ENCODE measurements at places on chromosomes 1 and 21.

- no peak for DNase-seq
These were observed 89.8 kb downstream of the ABCA4 start for GRCh38 chr1:94031154-94031553.

GRCh38 chr1:13881385-13882088 is 181.5 kb downstream of the PRDM2 start:
- no peak for DNase-seq

DNA sequence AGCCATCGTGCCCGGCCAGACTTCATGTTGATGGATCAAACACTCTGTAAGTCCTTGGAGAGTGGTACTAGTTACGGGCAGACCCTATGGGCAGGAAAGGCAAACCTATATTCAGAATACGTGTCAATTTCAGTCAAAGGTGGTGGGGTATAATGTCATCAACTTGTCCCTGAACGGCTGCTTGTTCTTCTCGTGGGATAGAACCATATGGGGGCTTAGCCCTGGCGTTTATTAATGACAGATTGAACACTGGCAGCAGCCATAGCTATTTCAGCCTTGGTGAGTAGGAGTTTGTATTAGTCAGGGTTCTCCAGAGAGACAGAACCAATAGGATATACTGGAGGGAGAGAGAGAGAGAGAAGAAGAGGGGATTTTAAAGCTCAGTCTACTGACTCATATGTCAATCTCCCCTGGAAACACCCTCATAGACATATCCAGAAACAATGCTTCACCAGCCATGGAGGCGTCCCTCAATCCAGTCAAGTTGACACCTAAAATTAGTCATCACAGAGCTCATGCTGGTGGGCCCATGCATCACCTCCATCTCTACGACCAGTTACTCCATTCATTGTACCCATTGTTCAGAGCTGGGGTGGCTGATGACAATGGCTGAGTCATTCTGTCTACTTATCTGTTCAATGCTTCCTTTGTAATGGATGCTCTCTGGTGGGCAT is 16.1 kb upstream of the AQP10 start:
- DNase-seq = peak; percentile 45

DNA sequence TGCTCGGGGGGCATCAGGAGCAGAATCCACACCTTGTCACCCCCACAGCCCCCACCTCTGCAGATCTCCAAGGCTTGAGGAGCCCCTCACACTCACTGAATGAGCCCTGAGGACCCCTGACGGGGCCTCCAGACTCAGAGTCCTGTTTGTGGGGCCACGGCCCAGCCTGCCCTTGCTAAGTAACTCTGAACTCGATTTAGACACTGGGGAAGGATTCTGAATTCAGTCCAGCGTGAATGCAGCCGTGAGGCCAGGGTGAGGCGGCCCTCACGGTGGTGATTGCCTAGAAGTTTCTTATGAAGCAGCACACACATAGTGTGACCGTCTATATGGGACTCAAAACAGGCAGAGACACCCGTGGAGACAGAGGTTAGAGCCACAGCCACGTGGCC is 58.9 kb upstream of the ADARB1 start:
- DNase-seq = no peak

DNA sequence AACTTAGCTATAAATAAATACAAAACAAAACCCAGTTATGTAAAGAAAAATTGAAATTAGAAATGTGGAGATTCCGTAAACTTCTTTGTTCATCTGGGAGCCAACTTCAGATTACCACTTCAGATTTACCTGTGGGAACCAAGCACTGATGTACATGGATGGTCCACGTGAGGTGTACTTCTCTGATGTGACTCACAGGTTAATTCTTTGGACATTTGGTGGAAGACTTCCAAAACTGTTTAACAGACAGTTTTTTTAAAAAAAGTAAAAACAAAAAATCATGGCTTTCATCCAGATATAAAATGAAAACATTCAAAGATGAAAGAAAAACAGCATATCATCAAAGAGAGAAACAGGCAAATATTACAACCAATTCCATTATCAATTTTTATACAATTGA is 92.0 kb downstream of the MAST2 start:
- DNase-seq = no peak

GRCh38 chr1:84398175-84399155 is at the start of gene DNASE2B:
TSS of gene DNASE2B (plus strand) at chr1:84398484. CDS start at chr1:84398565, 81 bp downstream.
- no peak for DNase-seq

- no peak for DNase-seq
These were observed 27.0 kb downstream of the PDXK start for GRCh38 chr21:43745772-43746517.

- DNase-seq = no peak
These were observed 9.2 kb upstream of the C1orf141 start for GRCh38 chr1:67143966-67144365.

GRCh38 chr1:76068953-76069561 is 5.5 kb upstream of the ST6GALNAC3 start:
- DNase-seq = no peak

- DNase-seq = no peak
These were observed 18.5 kb downstream of the SLC66A1 start for GRCh38 chr1:19330449-19331135.

DNA sequence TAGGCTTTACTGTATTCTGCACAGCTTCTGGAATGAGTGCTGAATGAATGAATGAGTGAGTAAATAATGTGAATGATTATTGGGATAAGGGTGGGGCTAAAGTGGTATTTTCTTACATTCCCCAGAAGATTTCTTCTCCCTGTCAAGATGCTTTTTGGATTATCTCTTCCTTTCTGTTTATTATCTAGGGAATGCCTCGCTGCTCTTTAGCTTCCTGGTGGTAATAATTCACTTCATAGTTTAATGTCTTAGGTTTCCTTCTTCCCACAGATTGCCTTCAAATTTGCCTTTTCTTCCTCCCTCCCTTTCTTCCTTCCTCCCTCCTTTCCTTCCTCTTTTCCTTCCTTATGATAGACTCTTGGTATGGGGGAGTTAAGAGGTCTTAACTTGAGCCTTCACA is 24.0 kb downstream of the DDR2 start:
- DNase-seq = no peak

- no peak for DNase-seq
These were observed 16.6 kb downstream of the GON4L start for GRCh38 chr1:155840386-155840785.

All from stimulated activated naive CD4-positive, alpha-beta T cell treated with Interleukin-2 at 50 U/mL for 16 hours (primary cell).